ENCODE measurements at places on chromosomes 2 and 18.

- DNase-seq: no peak
Observed at GRCh38 chr18:25047983-25048382, 304.0 kb downstream of the ZNF521 start.

DNA sequence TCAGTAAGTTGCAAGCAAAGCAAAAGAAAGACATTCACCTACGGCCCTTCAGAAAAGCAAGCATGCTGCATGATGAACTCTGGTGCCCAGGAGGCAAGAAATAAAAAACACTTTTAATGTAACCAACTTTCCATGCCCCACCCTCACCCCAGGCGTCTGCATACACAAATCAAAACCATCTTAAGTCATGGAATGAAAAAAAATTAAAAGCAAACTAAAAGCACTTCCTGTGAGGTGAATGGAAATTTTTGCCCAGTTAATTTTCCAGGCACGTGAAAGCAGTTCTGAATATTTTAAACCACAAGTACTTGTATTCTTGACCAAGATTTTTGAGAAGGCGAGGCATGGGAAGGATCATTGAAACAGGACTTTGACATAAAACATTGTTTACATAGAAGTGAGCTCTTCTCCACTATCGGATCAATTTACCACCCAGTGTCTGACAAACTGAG, 2.5 kb upstream of the ICOS start:
- DNase-seq: no peak

DNA sequence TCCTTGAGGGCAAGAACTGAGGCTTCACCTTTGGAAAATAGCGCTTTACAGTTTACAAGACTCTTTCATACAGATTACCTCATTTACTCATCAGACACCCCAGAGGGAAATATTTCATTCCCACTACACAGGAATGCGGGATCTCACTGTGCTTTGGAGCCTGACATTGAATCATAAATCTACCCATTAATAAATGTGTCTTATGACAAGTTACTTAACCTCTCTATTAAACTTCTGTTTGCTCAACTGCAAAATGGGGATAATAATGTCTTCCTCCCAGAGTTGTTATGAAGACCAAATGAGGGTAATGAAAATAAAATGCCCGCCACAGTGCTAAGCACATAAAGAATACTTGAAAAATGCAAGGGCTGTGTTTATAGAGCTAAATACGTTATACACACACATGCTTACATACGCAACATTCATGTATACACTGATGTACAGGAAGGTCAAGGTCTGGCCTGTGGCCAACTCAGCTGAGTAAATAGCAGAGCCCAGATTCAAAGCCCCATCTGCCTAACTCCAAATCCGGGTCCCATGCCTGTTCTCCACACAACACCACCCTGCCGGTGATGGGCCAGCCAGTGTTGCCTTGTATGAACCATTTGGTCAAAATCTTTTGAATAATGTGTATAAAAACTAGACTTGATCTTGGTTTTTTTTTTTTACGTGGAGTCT, 77.8 kb upstream of the STPG4 start:
- DNase-seq: no peak

DNA sequence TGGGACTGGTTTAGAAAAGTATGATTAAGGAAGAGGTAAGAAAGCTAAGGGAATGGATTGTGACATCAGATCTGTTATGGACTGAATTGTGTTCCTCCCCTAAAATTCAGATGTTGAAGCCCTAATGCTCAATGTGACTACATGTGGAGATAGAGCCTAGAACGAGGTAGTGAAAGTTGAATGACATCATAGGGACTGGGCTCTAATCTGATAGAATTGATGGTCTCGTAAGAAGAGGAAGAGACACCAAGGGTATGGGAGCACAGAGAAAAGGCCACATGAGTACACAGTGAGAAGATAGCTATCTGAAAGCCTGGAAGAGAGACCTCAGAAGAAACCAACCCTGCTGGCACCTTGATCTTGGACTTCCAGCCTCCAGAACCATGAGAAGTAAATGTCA, 178.3 kb downstream of the TRIB2 start:
- no peak for DNase-seq

GRCh38 chr2:40625849-40626248, 174.0 kb upstream of the SLC8A1 start:
- peak; percentile 82 for DNase-seq

DNA sequence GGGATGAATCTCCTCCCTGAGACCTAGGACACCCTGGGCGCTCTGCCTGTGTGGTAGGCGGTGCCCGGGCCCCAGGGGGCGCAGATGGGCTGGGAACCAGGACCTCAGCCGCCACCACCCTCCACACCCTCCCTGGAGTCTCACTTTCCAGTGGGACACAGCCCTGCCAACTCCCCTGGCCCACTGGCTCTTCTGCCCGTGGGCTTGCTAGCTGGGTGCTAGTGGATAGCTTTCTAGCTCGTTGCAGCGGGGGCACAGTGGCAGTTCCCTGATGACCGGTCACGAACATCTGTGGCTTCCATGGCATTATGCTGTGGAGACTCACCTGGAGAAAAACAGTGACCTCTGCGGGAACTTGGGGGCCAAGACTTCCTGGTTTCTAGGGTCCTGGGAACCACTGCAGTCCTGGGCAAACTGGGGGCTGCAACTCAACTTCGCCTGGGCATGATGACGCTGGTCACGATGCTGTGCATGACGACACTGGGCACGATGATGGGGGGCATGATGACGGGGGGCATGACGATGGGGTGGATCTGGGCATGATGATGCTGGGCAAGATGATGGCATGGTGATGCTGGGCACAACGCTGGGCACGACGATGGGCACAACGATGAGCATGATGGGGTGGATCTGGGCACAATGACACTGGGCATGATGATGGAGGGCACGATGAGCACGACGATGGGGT, 31.0 kb upstream of the ALLC start:
- DNase-seq: no peak

DNA sequence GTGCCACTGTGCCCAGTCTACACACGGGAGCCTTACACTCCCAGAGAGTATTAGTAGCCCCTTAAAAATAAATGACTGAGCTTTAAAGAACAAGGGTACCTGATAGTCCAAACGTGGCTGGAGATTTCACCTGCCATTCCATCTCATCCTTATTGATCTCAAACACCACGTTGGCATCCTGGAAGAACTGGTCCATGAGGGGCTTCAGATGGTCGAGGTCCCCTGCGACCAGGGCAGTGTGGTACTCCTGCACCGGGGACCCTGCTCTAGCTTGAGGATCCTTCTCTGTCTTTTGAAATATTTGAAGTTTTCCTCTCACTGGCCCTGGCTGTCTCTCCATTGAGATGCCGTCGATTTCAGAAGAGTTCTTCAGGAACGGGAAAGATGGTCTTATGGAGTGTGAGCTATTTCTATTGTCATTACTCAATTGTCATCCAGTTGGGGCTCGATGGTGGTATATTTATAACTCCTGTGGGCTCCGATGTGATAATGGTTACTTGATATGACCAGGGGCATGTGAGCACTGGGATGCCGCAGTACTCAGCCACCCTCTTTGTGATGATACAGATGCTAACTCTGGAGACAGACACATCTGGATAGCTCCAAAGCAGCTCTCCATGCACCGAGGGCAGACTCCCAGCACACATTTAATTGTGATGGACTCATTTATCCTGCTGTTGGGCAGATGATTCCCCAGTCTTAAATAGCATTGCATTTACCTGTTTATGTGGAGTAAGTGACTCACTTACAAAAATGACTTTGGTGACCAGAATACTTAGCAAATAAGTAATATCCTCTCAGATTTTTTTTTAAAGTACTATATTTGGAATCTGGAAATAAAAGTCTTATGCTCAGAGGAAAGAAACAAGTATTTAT, 22.8 kb downstream of the ASB18 start:
- no peak for DNase-seq

GRCh38 chr18:54916507-54916906, 42.8 kb downstream of the CCDC68 start:
- DNase-seq: no peak

- no peak for DNase-seq
Observed at GRCh38 chr18:22149710-22150109, 19.7 kb upstream of the GATA6 start.

- DNase-seq: no peak
Observed at GRCh38 chr18:33577685-33578517, at the start of gene ASXL3. Gene ASXL3, plus strand, starts transcription at chr18:33578219. Its CDS starts 413 bp downstream, at chr18:33578632.

DNA sequence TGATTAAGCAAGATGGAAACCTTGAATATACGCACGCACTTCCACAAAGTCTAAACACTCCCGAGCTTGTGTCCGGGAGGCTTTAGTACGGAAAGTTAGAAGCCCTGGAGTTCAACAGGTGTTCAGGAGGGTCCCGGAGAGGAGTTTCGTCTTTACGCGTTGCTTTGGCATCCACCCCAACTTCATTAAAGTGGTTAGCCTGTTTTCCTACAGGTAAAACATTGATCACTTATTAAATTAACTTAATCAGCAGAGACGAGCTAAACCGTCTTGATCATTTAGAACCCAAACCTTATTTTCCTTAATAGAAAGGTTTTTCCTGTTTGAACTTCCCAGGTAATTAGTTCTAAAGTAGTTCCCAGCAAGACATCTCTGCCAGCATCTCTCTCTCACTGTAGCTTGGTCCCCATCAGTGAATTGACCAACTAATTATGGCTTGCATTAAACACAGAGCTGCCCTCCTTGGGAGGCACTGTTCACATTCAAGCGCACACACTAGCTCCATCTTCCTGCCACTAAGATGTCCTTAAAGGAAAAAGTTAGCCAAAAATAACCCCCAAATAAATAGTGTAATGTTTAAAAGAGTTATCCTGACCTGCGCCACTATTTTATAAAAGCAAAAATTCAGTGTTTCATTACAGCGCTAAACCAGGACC, 1.4 kb downstream of the NPAS2 start:
- DNase-seq: peak; percentile 32

DNA sequence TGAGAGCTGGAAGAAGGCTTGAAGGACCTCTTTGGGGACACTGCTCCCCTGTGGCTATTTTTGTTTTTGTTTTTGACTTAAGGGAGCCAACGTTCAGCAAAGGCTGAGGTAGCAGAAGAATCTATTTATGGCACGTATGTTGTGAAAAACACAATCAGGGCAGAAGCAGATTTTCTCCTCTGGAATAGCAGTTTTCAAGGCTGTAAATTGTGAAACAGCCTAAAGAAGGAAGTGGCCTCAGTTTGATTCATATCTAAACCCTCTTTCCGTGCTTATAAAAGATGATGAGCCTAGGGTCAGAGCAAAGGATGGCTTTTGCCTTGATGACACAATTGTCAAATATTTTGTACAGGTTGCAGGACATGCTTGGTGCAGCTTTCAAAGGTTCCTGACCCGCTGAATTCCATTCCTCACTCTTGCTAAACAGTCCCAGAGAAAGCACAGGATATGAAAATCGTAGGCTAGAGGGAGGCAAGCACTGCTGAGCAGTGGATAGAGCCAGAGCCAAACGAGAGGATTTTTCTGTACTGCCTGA, 106.2 kb upstream of the DLX2 start:
- peak; percentile 81 for DNase-seq

- no peak for DNase-seq
Observed at GRCh38 chr2:119482481-119483394, 41.5 kb downstream of the SCTR start.

DNA sequence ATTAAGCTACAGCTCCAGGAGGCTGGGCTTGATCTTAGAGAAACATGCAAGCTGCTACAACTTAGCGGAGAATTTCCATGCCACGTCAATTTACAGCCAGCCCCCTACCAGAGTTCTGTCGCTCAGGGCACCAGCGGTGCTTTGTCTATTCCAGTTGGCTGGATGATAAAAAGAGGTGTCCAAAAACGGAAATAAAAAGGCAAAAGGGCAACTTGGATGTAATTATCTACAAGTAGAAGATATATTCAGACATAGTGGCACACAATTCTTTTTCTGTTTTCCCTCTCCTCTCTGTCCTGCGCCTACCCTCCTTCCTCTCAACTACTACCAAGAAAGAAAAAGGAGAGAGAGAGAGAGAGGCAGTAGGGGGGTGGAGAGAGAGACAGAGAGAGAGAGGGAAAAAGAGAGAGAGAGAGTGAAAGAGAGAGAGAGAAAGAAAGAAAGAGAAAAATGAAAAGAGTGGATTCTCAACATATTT, 363 bp upstream of the RFTN2 start:
- DNase-seq: no peak

GRCh38 chr2:2566396-2567323, 235.6 kb upstream of the MYT1L start:
- no peak for DNase-seq

- no peak for DNase-seq
Observed at GRCh38 chr2:147589127-147589526, 255.7 kb upstream of the ACVR2A start.

- DNase-seq: peak; percentile 94
Observed at GRCh38 chr2:126719833-126720351, 63.9 kb downstream of the GYPC start.

GRCh38 chr2:179057737-179058136, 7.8 kb upstream of the CCDC141 start:
- no peak for DNase-seq

GRCh38 chr18:6219116-6219717, 195.5 kb downstream of the L3MBTL4 start:
- DNase-seq: peak; percentile 32

- DNase-seq: peak; percentile 88
Observed at GRCh38 chr2:105410554-105410953, 11.7 kb upstream of the FHL2 start.

- peak; percentile 24 for DNase-seq
Observed at GRCh38 chr2:7930800-7931635, 750.8 kb upstream of the ID2 start.

- DNase-seq: peak; percentile 74
Observed at GRCh38 chr2:85705680-85706039, 11.5 kb downstream of the GNLY start.

- DNase-seq: no peak
Observed at GRCh38 chr2:37665043-37665442, 6.4 kb downstream of the CDC42EP3 start.

- DNase-seq: no peak
Observed at GRCh38 chr2:38713338-38713737, 37.8 kb downstream of the SRSF7 start.

- DNase-seq: peak; percentile 66
Observed at GRCh38 chr2:98479959-98480524, 35.4 kb downstream of the INPP4A start.

GRCh38 chr2:199485732-199486335, 28.1 kb upstream of the SATB2 start:
- DNase-seq: peak; percentile 56

DNA sequence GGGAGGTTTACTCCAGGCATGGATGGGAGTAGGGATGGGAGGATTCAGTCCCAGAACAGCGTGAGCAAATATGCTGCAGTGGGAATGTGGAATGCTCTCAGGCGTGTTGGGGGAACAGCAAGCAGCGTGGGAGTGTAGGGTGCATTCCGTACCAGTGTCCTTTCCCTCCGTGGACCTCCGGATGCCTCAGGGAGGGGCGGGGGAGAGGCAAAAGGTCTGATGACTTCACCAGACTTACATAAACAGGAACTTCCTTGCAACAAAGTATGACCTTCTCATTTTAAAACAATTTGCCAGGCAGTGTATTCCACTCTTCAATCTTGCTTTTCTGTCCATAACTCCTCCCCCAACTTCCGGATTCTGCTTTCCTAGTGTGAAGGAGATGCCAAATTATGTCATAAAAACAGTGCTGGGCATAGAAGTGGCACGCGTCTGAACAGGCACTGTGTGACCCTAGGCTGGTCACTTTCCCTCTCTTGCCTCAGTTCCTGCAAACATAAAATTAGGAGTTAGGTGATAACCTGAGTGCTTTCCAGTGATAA, 36.9 kb downstream of the RPL37A start:
- peak; percentile 83 for DNase-seq
